ENCODE measurements at places on chromosomes 5 and 9. TPM values are rescaled to one million over a fixed set of nuclear protein-coding genes. Genes with fewer than 3 reads are reported as not detected.

Gene ANKRD34B
- polyA plus RNA-seq: not detected

Gene FAM163B
- not detected for polyA plus RNA-seq

Gene PCDHGC4
- 0.14 TPM for polyA plus RNA-seq

- peaks cover 2% of the 10 kb centered on the region for H3K36me3 ChIP-seq
- no peak for DNase-seq
- H3K27ac ChIP-seq: no peak overlapping the region
- no peaks in the 10 kb centered on the region for H3K27me3 ChIP-seq
Measured at GRCh38 chr5:109704282-109704952, 14.7 kb downstream of the MAN2A1 start.

Gene PCDHGA5
- polyA plus RNA-seq: 0.07 TPM

Gene CSF1R
- 2.5 TPM for polyA plus RNA-seq

Gene FAM153A
- 1.5 TPM for polyA plus RNA-seq
